ENCODE measurements at places on chromosomes 5 and 9.

DNA sequence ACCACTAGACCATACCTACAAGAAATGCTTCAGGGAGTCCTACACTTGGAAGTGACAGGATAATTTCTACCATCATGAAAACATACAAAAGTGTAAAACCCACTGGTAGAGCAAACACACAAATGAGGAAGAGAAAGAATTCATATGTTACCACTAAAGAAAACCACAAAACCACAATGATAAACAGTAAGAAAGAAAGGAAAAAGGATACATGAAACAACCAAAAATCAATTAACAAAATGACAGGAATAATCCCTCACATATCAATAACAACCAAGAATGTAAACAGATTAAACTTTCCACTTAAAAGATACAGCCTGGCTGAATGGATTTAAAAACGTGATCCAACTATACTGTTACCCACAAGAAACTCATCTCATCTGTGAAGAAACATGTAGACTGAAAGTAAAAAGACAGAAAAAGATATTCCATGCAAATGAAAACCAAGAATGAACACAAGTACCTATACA lies 83.4 kb downstream of the LPAR1 start:
- DNase-seq: peak; percentile 55

DNA sequence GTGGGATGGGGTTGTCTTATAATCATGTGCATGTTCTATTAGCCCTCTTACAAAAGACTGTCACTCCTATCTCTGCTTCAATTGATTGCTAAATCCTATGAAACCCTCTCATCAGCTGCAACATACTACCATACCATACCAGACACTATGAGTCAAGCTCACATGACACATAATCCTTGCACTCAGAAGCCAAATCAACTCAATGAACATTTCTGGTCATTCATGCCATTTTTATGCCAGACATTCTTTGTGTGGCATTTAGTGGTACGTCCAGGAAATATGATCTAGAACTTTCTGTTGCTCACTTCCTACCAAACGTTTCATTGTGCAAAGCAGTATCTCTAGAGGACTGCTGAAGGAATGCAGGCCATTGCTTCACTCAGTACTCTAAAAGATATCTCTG lies 159.2 kb upstream of the GNA14 start:
- peak; percentile 73 for DNase-seq

- no peak for DNase-seq
Measured at GRCh38 chr5:122805481-122805880, 30.6 kb downstream of the SNX2 start.

- no peak for DNase-seq
Measured at GRCh38 chr5:39059064-39059463, 15.1 kb downstream of the RICTOR start.

Measured in astrocyte of the spinal cord (primary cell).